ENCODE measurements at places on chromosomes 2 and 18.

DNA sequence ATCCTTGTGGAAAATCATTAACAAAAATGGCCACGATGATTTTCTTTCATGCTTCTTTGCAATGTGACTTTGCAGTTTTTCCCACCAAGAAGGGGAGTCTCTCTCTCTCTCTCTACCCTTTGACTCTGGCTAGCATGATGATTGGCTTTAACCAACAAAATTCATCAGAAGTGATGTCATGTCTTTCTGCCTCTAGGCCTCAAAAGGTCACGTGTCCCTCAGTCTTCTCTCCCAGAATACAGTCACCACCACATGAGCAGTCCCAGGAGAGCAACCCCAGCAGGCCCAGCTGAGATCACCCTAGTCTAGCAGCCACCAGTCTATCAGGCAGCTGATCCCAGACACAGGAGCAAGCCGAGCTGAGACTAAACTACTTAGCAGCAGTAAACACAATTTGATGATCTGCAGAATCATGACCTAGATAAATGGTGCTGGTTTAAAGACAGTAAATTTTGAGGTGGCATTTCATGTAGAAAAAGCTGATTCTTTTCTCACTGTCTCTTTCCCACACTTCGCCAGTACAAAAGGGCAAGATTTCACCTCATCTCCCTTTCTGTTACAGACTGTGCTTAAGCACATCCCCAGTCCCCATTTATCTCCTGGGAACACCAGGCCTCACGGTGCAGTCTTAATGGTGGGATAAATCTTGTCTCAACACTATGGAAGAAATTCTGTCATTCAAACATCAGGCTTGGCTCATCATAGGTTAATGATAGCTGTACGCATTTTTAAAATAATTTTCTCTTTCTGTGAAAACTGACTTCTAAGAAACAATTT is 132.7 kb downstream of the SCG2 start:
- DNase-seq, result no peak

GRCh38 chr18:32037616-32038015 is 19.0 kb downstream of the RNF125 start:
- no peak for DNase-seq

DNA sequence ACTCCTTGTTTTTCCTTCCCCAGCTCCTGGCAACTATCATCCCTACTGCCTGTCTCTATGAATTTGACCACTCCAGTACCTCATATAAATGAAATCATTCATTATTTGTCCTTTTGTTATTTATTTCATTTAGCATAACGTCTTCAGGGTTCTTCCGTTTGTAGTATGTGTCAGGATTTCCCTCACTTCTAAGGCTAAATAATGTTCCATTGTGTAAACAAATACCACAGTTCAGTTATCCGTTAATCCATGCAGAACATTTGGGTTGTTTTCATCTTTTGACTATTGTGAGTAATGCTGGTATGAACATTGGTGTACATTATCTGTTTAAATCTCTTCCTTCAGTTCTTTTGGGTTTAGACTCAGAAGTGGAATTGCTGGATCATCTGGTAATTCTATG is 18.8 kb downstream of the DYNC2LI1 start:
- DNase-seq, result no peak

- DNase-seq, result no peak
Observed at GRCh38 chr2:66782780-66783361, 347.9 kb downstream of the MEIS1 start.

GRCh38 chr2:122543815-122544214 is 788.4 kb downstream of the TSN start:
- DNase-seq, result no peak

- no peak for DNase-seq
Observed at GRCh38 chr18:47168913-47169312, 7.3 kb downstream of the IER3IP1 start.

DNA sequence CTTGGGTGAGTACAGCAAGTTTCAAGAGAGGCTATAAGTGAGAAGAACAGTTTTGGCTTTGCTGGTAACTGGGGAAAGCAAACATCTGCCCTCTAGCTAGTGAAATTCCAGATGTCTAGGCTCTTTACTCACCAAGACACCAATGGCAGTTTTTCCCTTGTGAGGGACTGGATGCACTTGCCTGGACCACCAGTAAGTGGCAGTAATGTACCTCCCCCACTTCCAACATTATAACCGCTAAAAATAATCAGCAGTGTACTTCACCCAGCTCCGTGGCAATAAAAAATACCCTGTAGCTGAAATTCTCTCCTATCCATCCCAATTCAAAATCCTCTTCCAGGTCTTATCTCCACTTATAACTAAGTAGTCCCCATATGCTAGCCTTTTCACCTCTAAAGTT is 383.9 kb downstream of the ARHGAP15 start:
- DNase-seq, result no peak

DNA sequence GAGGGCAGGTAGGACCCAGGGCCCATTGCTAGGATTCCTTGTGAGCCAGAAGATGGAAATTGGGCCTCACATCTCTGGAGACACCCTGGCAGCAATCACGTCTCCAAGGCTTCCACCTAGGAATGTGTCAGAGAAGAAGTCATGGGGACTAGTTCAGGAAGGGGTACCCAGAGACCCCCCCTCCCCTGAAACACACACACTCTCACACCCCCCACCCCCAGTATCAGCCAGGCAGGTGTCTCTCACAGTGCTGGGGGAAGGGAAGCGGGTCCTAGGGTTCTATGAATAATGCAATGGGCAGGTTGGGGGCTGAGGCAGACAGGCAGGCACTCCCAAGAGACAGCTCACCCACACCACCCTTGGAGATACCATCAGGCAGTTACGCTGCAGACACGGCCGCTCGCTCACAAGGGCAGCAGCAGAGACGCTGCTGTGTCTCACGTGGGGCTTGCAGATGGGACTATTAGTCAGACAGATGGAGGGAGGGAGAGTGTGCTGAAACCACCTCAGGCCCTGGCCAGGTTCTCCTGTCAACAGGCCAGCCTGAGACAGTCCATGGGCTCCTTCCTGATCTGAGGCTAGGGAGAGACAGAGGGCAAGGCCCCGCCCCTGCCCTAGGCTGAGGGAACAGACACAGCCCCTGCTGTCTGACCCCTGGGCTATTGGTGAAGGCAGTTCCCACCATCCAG is 134.6 kb downstream of the CYP26B1 start:
- DNase-seq, result no peak

GRCh38 chr2:37349231-37349860 is 4.9 kb downstream of the QPCT start:
- DNase-seq, result no peak

Measured in stimulated activated CD4-positive, alpha-beta T cell treated with anti-CD3 and anti-CD28 coated beads, Interleukin-1b, Interleukin-23, amount 100 ng/mL, for 48 hours (primary cell).